ENCODE measurements at places on chromosomes 7 and 10.

DNA sequence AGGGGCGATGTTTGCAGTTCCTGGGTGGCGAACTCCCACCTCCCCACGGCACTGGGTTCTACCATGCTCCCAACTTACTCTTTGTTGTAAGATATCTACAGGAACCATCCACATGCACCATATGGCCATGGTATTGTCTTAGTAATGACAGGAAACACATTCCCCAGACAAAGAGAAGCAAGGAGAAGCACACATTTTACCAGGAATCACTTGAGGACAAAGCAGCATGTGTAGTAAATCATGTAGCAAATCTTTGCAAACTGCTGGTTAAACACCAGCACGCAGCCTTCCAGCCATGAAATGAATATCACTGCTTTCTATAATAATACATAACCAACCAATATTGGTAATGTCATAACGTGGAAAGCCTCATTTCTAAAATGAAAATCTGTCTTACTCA lies 101.2 kb downstream of the NRP1 start:
- DNase-seq, result no peak

GRCh38 chr7:115449689-115450088 lies 527.8 kb downstream of the MDFIC start:
- DNase-seq, result no peak

DNA sequence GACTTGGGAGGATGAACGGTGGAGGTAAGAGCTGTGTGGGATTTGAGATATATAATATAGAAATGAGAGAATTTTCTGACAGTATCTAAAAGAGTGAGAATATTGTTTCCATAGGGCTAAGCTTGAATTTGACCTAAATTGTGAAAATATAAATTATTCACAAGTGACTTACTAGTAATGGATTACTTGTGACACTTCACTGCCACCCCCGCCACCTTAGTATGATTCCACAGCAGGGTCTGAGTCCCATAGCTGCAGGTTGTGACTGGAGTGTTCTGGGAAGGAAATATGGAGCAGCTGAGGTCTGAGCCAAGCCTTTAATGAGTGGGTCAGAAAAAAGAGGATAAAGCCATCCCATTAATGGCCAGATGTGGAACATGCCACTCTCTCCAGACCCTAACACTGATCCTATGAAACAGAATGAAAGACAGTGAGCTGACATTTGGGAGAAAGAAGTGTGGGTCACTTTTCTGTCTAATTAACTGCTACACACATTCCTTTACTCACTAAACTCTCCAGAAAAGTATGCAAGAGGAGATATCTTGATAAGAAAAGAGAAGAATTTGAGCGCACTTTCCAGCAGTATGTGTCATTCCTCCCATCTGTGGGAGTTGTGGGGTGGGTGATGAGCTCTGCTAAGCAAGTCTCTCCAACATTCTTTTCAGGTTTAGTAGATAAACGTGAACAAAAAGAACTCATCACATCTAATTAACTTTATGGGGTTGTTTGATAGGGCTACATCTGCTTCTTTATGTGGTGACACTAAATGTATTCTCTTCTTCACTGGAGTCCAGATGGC lies 1193.4 kb downstream of the SORCS3 start:
- DNase-seq, result no peak

GRCh38 chr10:17710181-17710580 lies 41.8 kb upstream of the TMEM236 start:
- no peak for DNase-seq

- no peak for DNase-seq
Observed at GRCh38 chr7:44987996-44988395, 9.2 kb upstream of the MYO1G start.

GRCh38 chr7:82109288-82109687 lies 334.3 kb downstream of the CACNA2D1 start:
- DNase-seq, result no peak

- DNase-seq, result no peak
Observed at GRCh38 chr7:19982841-19983835, 209.7 kb upstream of the TMEM196 start.

- no peak for DNase-seq
Observed at GRCh38 chr10:59872892-59873463, 33.4 kb downstream of the CCDC6 start.

DNA sequence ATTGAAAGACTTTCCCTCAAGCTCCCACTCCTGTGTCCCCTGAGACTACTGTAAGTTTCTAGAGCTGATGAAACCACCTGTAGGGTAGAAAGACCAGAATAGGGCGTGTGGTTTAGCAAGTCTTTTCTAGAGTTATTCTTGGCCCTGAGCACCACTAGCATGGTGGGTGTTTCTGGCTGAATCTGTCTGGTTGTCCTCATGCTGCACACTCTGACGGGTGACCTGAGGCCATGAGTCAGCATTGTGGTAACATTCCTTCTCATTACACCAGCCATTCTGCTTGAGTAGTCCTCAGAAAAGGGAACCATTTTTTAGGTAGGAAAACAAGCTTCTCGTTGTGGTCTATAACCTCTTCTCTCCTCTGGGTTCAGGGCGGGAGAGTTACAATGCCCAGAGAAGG lies 250.3 kb downstream of the SNX13 start:
- no peak for DNase-seq

- DNase-seq, result no peak
Observed at GRCh38 chr10:79170226-79170752, 101.5 kb downstream of the ZMIZ1 start.

GRCh38 chr10:102132563-102133372 lies at the start of gene PPRC1:
Gene PPRC1 (plus strand): TSS chr10:102133040. CDS start chr10:102133069, 29 bp downstream.
- peak; percentile 95 for DNase-seq

GRCh38 chr7:3725155-3726059 lies 424.4 kb downstream of the SDK1 start:
- DNase-seq, result no peak

DNA sequence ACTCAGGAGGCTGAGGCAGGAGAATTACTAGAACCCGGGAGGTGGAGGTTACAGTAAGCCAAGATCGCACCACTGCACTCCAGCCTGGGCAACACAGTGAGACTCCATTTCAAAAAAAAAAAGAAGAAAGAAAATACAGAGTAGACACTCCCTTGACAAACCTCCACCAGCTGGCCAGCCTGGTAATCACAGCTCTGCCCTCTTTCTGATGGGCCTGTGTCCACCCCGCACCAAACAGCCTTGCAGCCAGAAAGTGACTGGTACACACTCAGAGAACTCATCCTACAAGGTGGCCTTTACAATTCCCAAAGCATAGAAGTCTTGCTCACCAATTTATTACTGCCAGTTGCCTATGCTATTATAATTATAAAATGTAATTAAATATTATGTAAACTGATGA lies 66.6 kb downstream of the COBL start:
- DNase-seq, result no peak

DNA sequence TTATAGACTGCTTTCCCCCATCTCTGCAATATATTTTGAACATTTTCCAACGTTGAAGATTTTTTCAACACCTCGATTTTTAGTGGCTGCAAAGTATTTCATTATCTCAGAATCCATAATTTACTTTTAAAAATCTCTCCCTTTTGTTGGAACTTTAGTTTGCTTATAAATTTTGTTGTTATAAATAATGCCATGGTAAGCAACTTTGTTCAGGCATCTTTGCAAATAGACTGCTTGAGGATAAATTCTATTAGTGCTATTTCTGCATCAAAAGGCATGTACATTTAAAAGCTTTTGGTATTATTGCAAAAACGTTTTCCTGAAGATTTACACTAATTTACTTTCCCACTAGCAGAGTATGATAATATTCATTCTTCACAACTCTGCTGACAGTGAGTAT lies 79.4 kb downstream of the TMEM178B start:
- no peak for DNase-seq

- no peak for DNase-seq
Observed at GRCh38 chr7:86931439-86931838, 128.0 kb downstream of the ELAPOR2 start.

All from HuH-7 (cell line).